ENCODE measurements at places on chromosomes 6 and 20. TPM values are rescaled to one million over a fixed set of nuclear protein-coding genes. Genes with fewer than 3 reads are reported as not detected.

ASIP gene
- total RNA-seq = not detected

SYNJ2 gene
- total RNA-seq = 69.5 TPM

SENP6 gene
- 58.9 TPM for total RNA-seq

ARFGEF3 gene
- 0.44 TPM for total RNA-seq

CRYBG1 gene
- 15.6 TPM for total RNA-seq

BPIFB2 gene
- not detected for total RNA-seq

All from smooth muscle cell of trachea (primary cell).